ENCODE measurements at places on chromosomes 7 and 10.
A peak's percentile ranks its signal among the peaks of the same experiment; 100 is the strongest.

DNA sequence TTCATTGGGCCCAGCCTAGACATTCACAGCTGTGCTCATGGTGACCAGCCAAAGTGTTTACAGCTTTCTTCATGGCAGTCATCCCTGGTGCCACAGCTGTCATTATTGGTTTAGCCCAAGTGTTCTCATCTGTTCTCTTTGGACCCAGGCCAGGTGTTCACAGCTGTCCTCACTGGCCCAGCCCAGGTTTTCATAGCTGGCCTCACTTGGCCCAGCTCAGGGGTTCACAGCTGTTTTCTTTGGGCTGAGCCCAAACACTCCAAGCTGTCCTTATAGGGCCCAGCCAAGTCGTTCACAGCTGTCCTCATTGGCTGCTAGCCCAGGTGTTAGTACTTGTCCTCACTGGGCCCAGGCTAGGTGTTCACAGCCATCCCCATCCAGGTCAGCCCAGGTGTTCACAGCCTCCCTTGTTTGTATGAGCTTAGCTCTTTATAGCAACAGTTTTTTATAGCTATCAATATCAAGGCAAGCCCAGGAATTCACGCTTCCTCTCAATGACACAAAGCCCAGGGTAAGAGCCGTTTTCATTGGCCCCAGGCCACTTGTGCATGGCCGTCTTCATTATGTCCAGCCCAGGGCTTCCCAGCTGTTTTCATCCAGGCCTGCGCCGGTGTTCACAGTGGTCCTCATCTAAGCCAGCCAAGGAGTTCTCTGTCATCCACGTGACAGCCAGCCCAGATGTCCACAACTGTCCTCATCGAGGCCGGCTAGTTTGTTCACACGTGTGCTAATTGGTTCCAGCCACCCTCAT is 11.6 kb downstream of the FRG2B start:
- no peak for DNase-seq

DNA sequence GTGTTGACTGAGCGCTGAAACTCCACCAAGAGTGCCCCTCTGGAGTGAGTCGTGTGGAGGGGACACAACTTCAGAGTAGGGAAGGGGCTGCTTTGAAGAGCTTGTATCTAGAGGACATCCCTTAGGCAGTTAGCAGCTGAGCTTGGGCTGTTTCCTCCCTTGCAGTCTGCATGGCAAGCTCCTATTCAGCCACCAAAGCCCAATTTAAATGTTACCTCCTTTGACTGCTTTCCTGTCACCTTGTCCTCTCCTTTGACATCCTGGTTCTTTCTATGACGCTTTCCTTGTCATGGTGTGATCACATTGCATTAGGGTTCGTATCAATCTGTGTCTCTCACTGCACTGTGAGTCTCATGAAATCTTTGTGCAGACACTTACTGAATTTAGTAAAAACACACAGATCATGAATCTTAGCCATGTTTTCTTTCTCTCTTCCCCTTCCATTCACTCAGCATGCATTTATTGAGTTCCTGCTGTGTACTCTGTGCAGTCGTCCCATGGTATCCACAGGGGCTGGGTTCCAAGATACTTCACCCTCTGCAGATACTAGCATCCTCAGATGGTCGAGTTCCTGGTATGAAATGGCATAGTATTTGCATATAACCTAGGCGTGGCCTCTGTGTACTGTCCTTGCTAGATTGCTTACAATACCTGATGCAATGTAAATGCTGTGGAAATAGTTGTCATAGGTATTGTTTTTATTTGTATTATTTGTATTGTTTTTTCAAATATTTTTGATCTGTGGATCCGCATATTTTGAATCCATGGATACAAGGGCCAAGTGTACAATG is 228.5 kb downstream of the CCDC3 start:
- DNase-seq: no peak

GRCh38 chr7:16309129-16309528 is 112.2 kb downstream of the CRPPA start:
- DNase-seq: no peak

- DNase-seq: no peak
These were observed 154.7 kb upstream of the TMEM106B start for GRCh38 chr7:12056381-12056780.

DNA sequence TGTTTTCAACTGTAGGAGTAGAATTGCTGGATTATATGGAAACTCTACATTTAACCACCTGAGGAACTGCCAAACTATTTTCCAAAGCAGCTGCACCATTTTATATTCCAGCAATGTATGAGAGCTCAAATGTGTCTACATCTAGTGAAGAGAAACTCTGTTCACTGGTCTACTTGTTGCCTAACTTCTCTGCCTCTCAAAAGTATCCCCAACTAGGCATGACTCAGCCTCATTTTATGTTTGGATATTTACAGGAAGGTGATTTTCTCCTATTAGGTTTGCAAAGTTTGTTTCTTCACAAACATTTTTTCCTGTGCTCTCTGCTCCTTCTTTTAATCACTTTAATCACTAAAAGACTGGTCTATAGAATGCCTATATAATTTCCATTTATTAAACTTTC is 37.1 kb upstream of the SRI start:
- DNase-seq: no peak

DNA sequence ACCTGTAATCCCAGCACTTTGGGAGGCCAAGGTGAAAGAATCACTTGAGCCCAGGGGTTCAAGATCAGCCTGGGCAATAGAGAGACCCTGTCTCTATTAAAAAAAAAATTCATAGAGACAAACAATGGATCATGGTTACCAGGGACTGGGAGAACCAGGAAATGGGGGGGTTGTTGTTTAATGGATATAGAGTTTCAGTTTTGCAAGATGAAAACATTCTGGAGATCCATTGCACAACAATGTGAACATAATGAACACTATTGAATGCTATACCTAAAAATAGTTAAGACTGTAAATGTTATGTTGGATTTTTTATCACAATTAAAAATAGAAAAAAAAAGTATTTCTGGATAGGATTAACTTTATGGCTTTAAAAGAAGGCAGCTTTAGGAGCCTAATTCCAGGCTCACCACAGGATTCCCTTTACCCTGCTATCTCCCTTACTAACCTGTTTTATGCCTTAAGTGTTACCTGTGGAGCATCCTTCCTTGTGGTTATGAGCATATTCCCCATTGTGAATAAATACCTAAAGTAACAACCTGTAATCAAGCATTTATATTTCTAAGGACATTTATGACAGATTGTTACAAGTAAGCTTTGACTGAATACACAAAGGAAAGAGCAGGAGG is 45.1 kb upstream of the SGCE start:
- no peak for DNase-seq

DNA sequence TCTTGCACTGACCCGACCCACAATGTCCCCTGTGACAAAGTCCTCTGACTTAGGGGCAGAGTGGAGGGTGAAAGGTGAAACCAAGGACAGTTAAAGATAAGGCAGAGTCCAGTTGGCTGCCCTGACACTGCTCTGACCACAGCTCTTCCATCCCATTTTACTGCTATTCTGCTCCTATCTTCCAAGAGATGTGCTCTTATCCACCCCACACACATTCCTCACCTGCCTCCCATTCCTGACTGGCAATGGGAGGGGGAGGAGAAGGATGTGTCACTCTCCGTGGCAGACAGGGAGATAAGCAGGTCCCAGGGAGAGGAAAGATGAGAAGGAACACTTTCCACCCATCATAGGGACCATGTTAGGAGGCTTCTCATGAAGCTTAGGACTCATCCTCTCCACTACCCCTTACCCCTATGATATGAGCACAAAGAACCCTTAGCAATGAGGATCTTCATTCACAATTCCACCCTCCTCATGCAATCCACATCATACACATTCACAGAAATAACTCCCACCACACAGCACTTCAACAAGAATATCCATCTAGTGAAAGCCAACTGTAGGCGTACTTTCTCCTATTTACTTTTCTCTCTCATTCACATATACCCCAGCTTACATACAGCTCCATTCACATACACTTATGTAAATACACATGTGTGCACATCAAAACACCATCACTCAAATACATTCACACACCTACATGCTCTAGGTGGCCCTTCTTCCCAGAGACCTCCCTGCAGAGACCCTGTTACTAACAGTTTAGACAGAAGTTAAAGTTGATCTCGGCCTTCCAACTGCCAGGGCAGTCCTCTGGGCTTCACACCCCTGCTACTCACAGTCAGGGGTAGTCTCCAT is 6.6 kb downstream of the SYNPO2L start:
- DNase-seq: no peak

DNA sequence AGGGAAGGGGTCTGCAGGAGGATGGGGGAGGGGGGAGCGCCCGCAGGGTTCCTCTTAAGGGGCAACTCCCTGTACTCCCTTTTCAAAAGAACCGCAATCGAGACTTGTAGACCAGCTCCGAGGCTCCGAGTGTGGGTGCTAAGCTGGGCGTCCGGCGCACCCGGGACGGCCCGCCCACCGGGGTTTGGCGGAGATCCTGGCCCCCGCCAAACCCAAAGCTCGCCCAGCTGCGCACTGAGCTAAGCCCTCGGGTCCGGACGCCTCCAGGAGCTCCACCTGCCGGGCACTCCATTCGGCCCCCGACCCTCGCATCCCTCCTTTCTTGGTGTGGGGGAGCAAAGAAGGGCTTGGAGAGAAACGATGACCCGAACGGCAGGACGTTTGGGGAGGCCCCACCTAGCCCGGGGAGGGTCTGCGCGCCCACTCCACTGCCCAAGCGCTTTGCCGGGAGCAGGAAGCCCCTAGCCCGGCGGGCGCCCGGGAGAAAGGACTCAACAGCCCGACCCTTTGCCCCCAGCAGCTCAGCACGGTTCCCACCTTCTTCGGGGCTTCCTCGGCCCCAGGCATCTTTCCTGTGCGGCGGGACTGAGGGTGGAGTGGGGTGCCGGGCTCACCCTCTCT is 651 bp downstream of the AFAP1L2 start:
- no peak for DNase-seq

DNA sequence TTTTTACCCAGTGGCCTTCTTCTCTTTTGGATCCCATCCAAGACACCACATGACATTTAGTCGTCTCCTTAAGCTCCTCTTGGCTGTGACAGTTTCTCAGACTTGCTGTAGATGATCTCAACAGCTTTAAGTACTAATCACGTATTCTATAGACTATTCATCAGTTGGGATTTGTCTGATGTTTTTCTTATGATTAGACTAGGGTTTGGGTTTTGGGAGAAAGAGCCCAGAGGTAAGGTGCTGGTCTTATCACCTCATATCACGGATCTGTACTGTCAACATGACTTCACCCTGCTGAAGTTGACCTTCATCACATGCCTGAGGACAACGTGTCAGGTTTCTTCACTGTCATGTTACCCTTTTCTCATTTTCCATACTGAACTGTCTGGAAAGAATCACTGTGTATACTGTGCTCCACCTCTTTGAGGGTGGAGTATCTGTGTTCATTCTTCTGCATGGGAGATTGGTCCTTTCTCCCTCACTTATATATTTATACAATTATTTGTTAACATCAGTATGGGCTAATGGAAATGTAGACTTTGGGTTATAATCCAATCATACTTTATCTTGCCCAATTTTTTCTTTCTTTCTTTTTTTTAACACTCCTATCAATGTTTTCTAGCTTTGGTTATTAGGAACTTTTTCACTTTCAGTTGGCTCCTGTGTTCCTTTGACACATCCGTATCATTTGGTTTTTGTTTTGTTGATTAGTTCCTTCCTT is 6.4 kb upstream of the HKDC1 start:
- DNase-seq: no peak

GRCh38 chr7:2646680-2647571 is 15.1 kb downstream of the TTYH3 start:
- no peak for DNase-seq

DNA sequence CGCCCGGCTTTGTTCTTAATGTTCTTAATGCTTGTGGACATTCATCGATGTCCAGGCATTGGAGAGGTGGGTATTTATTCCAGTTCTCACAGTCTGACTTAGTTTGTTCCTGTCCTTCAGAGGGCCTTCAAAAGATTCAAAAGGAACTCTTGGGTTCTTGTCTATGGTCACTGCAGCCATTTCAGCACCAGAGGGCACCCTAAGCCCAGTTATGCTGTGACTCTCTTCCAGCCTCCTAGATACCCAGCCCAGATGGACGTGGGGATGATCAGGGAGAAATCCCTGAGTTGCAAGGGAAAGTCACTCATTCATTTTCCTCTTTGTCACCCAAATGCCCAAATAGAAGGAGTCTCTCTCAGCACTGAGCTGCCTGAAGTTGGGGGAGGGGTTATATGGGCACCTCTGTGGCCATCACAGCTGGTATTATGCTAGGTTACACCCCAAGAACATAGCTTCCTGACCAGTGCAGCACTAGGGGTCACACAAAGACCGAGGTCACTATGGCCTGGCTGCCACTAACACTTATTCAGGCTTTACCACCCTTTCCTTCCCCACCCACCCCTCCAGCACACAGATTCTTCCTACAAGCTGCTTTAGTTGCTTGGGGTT is 26.5 kb upstream of the CCDC126 start:
- peak; percentile 37 for DNase-seq
